ENCODE measurements at places on chromosomes 4 and X. TPM values are rescaled to one million over a fixed set of nuclear protein-coding genes. Genes with fewer than 3 reads are reported as not detected.

DNA sequence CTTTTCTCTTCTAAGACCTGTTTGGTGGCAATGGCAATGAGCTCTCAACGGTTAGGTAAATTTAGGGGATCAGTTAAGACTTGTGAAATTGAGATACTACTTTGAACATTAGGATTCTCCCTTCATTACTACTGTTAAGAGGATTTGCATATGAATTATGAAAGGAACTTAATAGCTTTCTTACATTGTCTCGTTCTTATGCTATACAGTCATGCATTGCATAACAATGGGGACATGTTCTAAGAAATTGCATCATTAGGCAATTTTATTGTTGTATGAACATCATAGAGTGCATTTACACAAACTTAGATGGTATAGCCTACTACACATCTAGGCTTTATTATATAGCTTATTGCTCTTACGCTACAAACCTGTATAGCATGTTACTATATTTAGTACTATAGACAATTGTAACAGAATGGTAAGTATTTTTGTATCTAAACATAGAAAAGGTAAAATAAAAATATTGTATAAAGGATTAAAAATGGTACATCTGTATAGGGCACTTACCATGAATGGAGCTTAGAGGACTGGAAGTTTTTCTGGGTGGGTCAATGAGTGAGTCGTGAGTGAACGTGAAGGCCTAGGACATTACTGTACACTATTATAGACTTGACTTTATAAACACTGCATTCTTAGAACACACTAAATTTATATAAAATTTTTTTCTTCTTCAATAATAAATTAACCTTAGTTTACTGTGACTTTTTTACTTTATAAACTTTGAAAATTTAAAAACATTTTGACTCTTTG, 62.5 kb downstream of the PAQR3 start:
- DNase-seq = no peak

Gene GAGE12J
- not detected for polyA plus RNA-seq

Gene NSDHL
- 24.8 TPM for polyA plus RNA-seq

Gene SPOCK3
- not detected for polyA plus RNA-seq

DNA sequence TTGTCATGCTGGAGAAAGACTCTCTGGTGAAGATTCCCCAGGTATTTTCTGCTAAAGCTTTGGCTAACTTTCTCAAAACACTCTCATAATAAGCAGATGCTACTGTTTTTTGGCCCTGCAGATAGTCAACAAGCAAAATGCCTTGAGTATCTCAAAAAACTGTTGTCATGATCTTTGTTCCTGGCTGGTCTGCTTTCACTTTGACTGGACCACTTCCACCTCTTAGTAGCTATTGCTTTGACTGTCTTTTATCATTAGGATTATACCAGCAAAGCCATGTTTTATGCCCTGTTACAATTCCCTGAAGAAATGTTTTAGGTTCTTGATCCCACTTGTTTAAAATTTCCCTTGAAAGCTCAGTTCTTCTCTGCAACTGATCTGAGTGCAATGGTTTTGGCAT, 231.5 kb downstream of the SLC7A11 start:
- no peak for DNase-seq

GRCh38 chr4:101968364-101968763, 177.8 kb downstream of the BANK1 start:
- no peak for DNase-seq

- DNase-seq = no peak
Measured at GRCh38 chr4:93633721-93634120, 194.8 kb upstream of the ATOH1 start.

Gene AREG
- polyA plus RNA-seq = not detected

Gene TLL1
- 0.07 TPM for polyA plus RNA-seq

DNA sequence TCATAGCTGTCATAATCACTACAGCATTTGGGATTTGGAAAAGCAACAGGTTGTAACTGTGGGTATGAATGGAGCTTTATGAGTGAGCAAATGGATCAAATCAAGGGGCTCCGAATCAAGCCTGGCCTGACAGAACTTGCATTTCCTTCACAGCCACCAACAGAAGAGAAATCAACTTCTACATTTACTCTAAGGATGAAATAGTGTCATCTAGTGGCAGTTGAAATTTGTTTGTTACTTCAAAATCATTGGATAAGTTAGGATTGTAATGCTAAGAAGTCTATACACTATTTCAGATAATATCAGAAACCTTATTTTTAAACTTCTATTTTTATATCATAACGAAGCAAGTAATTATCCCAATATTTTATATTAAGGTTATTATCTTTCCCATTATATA, 10.7 kb upstream of the WDR17 start:
- no peak for DNase-seq

DNA sequence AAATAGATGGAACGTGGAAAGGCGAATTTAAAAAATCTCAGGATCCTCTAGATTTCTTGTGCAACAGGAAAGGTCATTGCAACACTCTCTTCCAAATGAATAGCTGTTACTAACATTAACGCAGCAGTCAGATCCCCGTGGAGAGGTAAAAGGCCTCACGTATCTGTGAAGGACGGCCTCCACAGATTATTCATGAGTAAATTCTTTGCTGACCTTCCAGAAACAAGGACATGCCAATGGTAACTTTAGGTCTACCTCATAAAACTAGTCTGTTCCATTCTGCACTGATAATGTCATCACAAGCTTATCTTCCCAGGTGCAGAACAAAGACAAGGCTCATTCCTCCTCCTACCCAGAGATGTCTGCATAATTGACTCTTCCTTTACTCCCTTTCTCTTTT, 16.1 kb upstream of the REPS2 start:
- DNase-seq = no peak

GRCh38 chr4:41532882-41533281, 5.1 kb upstream of the LIMCH1 start:
- DNase-seq = no peak

Gene ARHGAP24
- polyA plus RNA-seq = 1.4 TPM

DNA sequence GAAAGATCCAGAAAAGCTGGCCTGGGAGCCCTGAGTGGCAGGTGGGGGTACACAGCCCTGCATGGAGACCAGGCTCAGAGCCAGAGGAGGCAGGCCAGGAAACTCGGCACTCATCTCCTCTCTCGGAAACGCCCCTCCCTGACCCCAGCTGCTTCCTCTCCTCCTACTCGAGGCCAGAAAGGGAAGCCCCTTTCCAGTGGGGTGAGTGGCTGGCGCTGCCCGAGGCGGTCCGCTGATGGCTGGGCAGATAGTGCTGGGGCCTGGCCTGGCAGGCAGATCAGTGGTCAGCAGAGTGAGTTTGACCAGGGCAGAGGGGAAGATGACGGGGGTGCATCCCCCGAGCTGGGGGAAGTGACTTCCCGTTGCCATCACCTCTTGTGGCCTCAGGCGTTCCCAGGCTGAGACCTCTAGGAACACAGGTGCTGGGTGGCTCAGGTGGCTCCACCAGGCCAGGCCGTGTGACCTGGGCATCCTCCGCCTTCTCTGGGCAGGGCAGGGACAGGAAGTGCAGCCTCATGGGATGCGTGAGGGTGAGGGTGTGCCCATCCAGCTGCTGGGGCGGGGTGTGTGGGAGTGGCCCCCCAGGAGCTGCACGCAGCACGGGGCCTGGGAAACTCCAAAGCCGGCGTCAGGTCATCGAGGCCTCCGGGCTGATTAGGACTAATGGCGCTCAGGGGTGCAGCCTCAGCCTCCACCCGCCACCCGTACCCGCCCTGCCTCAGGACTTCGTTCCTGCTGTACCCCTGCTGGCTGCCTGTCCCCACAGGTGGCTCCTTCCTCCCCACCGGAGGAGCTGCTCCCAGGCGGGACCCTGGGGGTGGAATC, 5.7 kb downstream of the SH3BP2 start:
- peak; percentile 92 for DNase-seq

GRCh38 chr4:120432301-120432860, 365.7 kb upstream of the MAD2L1 start:
- DNase-seq = no peak

- DNase-seq = peak; percentile 79
Measured at GRCh38 chr4:2797545-2798305, 4.8 kb downstream of the SH3BP2 start.

- no peak for DNase-seq
Measured at GRCh38 chr4:158809611-158810486, 41.0 kb downstream of the FNIP2 start.

Gene GAGE2A
- not detected for polyA plus RNA-seq

Gene ZNF711
- polyA plus RNA-seq = 3.8 TPM

DNA sequence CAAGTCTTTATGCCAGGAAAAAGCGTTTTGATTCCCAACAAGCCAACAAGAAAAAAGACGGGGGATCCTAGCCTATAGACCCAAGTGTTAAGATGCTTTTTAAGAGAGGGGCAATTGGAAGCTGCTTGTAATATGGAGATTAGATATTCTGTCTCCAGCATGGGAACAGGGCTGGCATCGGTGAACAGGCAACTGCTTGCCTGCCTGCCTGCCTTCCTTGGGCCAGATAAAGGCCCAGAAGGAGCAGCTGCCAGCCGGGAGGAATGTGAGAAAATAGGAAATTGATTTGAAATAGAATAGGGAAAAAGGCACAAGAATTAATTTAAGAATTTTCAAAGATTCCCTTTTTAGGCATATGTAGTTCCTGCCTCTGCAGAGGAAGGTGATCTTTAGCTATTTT, 192.2 kb downstream of the TENM3 start:
- DNase-seq = no peak

DNA sequence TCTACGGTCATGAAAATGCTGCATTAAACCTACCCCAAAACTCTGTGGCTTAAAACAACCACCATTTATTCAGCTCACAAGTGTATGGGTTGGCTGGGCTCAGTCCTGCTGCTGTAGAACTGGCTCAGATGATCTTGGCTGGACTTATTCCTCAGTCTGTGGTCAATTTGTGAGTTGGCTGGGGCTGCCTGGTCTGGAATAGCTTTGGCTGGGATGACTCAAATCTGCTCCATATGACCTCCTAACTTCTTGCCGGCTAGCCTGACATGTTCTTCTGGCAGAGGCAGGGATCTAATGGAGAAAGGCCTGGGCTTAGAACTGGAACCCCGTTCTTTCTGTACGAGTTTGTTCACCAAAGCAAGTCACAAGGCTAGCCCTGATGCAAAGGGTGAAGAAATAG, 71.7 kb downstream of the CFAP299 start:
- no peak for DNase-seq

- no peak for DNase-seq
Measured at GRCh38 chr4:179797738-179798137, 2355.5 kb upstream of the AGA start.

GRCh38 chr4:30757357-30757756, 37.2 kb downstream of the PCDH7 start:
- DNase-seq = no peak

DNA sequence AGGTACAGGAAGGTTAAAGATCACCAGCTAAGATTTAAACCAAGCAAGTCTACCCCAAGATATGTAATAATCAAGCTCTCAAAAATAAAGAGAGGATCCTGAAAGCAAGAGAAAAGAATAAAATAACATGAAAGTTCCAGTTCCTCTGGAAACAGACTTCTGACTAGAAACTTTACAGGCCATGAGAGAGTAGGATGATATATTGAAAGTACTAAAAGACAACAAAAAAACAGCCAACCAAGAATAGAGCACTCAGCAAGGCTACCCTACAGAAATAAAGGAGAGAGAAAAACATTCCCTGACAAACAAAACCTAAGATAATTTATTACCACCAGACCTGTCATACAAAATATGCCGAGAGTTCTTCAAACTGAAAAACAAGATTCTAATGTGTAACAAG, 450.5 kb downstream of the ARAP2 start:
- DNase-seq = no peak

DNA sequence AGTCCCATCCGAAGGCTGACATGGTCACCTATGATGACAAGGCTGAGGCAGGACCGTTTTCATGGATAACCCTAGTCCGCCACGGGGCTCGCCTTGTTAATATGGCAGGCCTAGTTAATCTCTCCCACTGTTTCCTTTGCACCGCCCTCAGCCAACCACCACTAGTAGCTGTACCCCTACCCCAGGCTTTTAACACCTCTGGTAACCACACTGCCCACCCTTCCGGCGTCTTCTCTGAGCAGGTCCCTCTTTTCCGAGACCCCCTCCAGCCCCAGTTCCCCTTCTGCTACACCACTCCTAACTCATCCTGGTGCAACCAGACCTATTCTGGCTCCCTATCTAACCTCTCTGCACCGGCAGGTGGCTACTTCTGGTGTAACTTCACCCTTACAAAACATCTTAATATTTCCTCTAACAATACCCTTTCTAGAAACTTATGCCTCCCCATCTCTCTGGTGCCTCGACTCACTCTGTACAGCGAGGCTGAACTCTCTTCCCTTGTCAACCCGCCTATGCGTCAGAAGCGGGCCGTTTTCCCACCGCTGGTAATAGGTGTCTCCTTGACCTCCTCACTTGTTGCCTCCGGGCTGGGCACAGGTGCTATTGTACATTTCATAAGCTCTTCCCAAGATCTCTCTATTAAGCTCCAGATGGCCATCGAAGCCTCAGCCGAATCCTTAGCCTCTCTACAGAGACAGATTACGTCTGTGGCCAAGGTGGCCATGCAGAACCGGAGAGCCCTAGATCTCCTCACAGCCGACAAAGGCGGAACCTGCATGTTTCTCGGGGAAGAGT, 964.4 kb downstream of the RPA4 start:
- peak; percentile 1 for DNase-seq

GRCh38 chrX:11398139-11398538, 104.9 kb downstream of the AMELX start:
- no peak for DNase-seq

Gene CT45A2
- polyA plus RNA-seq = not detected

GRCh38 chrX:39581411-39581810, 516.3 kb downstream of the BCOR start:
- DNase-seq = no peak

GRCh38 chrX:18833071-18833731, 125.8 kb downstream of the PPEF1 start:
- DNase-seq = peak; percentile 59

DNA sequence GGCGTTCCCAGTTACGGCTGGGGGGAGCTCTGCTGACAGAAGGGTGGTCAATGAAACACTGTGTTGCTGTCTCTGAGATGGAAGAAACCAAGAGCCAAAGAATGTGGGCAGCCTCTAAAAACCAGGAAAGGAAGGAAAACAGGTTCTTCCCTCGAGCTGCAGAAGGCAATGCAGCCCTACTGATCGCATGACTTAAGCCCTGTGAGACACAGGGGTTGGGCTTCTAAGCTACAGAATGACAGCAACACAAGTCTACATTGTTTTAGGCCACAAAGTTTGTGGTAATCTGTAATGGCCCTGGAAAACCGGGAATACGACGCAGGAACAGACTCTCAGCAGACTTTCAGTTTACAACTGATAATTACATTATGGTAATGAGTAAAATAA, 38.2 kb upstream of the MTNR1A start:
- DNase-seq = no peak

DNA sequence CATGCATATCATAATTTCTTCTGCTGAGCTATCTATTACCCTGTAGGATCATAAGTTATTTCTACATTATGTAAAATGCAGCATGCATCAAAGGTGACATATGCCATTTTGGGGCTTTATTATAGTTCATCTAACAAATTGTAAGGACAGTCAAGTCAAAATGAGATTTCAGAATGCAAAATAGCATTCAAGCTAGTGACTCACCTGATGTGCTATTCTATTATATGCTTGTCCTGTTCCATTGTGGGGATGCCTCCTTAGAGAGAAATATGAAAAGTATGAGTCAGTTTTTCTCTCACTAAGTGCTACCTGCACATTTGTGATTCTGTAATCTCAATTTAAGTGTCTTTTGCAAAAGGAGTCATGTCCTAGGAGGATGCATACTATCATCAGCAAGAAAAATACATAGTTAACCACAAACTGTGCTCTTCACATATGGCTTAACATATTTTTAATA, 647.0 kb upstream of the PCDH10 start:
- no peak for DNase-seq
